ENCODE measurements at places on chromosomes 6 and 20.

GRCh38 chr6:5968817-5969734 is 37.6 kb downstream of the NRN1 start:
- no peak for DNase-seq

DNA sequence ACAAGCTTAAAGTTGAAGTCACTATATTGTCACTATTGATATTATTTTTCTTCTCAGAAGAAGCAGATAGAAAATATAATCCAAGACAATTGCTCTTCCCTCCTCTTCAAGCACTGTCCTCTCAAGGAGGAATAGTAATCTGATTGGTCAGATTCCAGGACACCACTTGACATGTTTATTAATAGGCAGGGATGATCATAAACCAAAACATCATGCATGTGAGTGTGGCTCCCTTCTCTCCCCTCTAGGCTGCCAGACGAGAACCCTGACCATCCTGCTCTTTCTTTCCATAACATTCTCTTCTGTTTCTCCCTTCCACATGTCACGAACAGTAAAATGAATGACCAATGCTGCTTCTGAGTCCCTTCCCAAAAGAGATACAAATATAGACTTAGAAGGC is 7.5 kb downstream of the ATG5 start:
- DNase-seq, result no peak

DNA sequence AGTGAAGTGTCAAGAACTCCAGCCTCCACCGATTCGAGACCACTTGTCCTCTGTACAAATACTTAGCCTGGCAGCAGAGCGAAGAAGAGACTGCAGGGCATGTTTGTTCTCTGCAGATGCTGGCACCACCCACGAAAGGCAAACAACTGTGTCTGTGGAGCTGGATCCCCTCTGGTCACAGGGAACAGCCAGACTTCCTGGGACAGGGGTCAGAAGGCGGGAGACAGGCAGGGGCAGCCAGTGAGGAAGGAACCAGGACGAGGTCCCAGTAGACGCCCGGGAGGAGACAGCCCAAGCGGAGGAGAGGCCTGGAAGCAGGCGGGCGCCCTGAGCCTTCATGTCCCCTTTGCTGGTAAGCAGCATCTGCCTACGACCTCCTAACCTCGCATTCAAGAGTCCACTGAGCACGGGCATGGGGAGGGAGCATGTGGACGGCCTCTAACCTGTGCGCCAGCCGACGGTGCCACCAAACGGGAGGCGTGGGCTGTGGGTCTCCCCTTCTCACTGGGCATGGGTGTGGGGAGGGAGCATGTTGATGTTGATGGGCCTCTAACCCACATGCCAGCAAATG is 265.5 kb downstream of the DLL1 start:
- DNase-seq, result no peak

DNA sequence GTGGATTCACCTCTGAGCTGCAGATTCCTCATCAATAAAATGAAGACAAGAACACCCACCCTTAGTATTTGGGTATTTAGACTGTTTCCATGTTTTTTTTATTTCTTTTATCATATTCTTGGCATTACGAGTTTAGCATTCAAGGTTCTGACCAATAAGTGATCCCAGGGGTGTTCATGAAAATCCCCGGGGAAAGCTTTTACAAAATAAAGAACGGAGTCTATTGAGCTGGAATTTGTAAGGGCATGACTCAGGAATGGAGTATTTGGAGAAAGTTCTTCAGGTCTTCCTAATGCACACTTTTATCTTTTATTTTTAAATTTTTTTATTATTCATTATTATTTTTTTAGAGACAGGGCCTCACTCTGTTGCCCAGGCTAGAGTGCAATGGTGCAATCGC is 19.4 kb upstream of the TOX2 start:
- no peak for DNase-seq

- DNase-seq, result no peak
These were observed 209.2 kb upstream of the ASCC3 start for GRCh38 chr6:101090281-101090680.

DNA sequence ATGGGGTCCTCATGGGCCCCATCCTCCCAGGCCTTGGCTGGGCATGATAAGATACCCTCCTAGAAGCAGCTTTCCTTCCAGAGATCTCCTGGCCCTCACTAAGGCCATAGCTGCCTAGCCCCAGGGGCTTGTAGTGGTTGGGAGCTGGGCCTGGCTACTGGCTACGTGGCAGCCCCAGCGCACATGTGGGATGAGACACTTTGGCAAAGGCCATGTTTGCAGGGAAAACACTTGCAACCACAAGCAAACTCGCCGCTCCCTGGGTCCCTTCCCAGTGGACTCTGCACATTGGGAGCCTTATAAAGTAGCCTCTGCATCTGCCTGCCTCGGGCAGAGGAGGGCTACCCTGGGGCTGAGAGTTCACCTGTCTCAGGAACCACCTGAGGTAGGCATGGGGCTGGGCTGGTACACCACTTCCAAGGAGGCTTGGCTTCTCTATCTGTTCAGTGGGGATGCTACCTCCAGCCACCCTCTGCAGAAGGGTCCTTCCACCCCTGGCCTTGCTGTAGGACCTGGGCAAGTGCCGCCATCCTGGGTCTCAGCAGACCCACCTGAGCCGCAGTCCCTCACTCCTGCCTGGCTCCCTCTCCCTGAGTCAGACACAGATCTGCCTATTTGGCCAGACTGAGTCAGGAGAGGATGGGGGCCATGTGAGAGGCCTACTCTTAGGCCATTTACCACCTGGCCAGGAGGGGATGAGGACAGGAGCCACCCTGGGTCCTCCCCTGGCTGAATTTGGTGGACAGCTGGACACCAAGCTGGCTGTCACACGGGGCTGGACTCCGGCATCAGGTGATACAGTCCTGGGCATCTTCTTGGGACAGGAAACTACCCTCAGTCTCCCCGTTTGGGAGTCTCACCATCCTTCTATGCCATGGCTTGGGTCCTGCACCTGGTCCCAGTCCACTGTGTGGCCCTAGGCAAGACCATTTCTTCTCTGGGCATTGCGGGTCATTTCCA is at the start of gene BPIFB2:
Gene BPIFB2, plus strand, starts transcription at position 329 of the 960 bp plus-strand sequence. CDS start 871 bp downstream, outside the sequence.
- no peak for DNase-seq

DNA sequence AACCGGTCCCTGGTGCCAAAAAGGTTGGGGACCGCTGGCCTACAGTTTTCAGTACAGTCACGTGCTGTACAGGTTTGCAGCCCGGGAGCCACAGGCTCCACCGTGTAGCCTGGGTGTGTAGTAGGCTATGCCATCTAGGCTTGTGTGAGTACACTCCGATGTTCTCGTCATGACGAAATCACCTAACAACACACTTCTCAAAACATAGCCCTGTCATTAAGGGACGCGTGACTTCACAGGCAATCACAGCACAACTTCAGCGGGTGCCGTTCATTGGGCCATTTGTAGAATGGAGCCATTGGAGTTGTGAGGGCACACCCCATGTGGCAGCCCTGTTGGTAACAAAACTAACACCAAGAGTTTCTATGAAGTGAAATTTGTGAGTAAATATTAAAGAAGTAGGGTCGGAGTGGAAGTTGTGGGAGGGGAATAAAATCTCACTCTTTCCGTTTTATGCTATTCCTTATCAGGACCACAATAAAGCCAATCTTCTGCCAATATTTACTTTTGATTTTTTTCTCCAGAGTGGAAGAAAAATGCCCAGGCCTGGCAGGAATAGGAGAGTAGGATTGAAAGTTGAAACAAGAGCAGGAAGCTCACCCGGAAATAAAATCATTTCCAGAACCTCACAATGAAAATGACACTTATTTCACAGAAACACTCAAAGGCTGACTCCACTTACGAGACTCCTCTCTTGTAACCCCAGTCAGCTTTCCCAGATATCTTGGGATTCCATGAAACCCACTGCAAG is 63.7 kb upstream of the PTPN1 start:
- DNase-seq, result no peak

DNA sequence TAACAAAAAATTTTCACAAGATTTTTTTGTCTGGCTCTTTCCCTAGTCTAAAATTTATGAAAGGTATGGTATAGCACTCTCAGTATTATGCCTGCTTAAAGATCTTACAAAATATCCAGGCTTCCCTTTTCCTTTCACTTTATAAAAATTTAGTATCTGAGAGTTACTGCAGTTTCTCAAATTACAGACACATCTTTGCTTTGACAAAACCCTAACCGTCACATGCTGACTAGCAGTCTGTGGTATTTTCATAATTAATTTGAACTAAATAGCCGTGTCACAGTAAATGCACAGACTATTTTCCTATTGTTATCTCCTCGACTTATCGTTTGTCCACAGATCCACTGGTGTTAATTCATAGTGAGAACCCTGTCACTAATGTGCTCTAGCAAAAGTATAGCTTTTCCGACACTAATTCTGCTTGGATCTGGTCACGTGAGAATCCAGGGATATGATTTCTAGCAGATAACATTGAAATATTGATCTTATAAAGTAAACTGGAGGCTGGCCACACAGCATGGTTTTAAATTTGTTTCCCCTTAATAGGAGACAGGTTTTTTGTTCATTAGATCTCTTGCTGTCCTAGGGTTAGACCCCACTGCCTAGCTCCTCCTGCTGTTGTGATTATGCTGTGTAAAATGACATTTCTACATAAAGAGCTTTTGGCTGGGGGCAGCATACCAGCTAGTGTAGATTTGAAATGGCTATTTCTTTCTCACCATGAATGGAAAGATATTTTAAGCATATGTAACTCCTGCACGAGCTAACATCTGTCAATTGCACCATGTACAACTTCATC is 340.6 kb upstream of the SASH1 start:
- no peak for DNase-seq

DNA sequence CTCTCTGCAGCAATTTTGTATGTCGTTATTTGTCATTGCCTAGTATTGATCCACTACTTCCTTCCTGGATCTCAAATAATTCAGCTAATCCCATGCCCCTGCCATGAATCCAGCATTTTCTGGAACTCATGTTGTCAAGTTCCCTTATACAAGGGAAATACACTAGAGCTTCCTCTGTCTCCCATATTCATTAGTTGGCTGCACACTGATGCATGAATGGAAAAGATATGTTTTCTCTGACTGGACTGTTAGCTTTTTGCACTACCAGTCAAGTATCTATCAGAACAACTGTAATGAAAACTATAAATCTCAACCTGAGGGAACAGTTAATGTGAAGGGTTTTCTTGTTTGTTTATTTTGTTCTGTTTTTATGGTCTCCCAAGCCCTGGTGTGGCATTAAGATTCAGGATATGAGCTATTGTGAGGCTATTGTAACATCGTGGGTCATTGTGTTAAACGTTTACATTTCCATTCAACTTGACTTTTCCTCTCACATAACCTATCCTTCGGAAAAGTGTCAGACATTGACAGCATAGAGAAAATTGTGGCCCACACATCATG is 102.5 kb upstream of the FAM8A1 start:
- no peak for DNase-seq

GRCh38 chr6:138450445-138450844 is 46.4 kb downstream of the HEBP2 start:
- DNase-seq, result no peak

- DNase-seq, result no peak
These were observed 12.1 kb upstream of the PAX1 start for GRCh38 chr20:21693322-21693721.

DNA sequence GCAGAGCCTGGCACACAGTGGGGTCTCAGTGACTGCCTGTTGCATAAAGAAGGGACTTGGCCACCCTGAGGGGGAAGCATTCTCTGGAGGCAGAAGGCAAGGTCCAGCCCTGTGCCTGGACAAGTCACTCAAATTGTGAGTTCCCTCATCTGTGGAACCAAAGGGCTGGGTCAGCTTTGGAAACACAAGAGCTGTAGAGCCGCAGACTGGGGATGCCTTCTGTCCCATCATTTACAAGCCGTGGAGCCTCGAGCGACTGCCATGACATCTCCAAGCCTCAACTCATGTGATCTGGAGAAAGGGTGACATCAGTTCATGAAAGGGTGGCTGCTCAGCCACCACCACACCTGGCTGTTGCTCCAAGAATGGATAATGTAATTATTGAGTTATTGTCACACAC is 20.4 kb upstream of the SIRPD start:
- no peak for DNase-seq

Measured in cortex of kidney (tissue), 1 donor.